ENCODE measurements at places on chromosomes 11 and 22.

- peak; percentile 74 for DNase-seq
Measured at GRCh38 chr11:8267831-8268529, 4.3 kb upstream of the LMO1 start.

DNA sequence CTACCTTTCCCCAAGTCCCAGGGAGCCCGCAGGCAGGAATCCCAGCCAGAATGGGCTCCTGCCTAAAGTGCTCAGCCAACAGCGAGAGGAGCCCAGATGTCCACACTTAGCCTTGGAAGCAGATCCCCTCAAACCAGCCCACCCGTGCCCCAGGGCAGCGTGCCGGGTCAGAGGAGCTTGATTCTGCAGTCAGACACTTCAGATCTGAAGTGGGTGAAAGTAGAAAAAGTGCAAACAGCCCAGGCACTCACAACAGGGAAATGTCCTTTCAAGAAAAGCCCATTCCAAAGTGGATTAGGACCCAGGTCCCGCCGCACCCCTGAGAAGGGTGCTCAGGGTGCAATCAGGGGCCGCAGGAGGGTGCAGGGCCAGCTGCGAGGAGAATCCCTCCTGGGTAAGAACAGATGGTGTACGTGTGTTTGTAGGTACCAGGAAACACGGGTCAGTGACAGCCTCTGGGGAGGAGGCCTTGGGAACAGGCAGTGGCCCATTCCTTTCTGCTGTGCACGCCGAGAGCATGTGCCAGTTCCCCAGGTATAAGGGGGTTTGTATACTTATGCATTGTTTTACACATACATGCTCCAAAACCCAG, 17.7 kb downstream of the ELFN2 start:
- no peak for DNase-seq

DNA sequence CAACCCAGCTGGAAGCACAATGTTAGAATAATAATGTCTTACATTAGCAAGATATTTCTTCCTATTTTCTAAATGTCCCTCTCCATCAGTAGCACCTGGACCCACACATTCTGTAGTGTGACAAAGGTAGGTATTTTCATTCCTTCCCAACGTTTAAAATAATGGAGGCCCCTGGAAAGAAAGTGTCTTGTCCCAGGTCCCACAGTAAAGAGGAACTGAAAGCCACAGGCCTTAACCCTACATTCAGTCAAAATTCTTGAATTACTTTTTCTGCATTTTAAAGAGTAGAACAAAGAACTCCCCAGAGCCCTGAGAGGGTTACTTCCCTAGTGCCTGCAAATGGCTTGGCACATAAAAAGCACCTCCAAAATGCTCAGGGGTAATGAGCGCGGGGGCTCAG, 26.3 kb downstream of the OPCML start:
- DNase-seq = no peak

DNA sequence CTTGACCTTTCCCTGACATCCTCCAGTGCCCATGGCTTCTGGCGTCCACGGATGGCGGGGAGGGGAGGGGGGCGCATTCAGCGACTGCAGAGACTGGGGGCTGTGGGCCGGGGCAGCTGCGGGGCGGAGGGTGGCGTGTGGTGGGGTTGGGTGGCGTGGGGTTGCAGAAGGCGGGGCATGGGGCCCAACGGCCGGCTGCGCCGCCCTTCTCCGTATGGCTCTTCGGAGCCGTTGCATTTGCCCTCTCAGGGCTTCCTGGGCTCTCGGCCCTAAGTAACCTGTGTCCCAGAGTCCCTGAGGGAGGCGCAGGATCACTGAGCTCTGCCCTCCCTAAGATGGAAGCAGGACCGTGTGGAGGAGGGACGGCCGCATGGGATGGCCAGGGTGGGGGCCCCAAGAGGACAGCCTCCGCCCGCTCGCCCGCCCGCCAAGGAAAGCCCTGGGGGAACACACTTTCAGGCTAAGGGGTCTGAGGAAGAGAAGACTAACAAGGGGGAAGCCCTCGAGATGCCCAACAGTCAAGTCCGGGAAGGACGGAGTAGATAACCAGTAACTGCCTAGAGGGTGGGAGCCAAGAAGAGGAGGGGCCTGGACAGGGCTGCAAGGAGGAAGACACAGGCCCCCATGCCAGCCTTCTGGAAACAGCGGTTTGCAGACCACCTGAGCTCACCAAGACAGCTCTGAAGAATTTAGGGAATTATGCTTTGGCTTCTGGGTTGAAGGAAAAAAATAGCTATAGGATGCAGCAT, 9.2 kb upstream of the AIFM3 start:
- peak; percentile 62 for DNase-seq

GRCh38 chr11:954392-955153, 28.9 kb downstream of the AP2A2 start:
- DNase-seq = no peak

- peak; percentile 34 for DNase-seq
Measured at GRCh38 chr11:43962383-43963278, 20.2 kb downstream of the C11orf96 start.

DNA sequence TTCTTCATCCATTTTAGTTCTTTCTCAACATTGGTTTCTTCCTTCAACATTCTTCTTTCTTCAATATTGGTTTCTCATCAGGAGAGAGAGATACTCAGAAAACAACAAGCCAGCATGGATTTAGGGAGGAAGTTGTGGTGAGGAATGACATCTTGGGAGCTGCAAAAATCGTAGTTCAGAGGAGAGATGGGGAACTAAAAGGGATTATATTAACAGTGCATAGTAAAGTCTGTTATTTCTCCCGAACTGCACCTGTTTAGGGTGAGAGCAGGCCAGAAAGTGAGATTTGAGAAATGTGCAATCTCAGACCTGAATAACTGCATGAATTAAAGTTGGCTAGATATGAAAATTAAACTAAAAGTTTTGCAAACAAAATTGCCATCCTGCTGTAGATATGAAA, 94.5 kb downstream of the CASP12 start:
- no peak for DNase-seq

- no peak for DNase-seq
Measured at GRCh38 chr11:133940034-133940433, 16.7 kb downstream of the IGSF9B start.

DNA sequence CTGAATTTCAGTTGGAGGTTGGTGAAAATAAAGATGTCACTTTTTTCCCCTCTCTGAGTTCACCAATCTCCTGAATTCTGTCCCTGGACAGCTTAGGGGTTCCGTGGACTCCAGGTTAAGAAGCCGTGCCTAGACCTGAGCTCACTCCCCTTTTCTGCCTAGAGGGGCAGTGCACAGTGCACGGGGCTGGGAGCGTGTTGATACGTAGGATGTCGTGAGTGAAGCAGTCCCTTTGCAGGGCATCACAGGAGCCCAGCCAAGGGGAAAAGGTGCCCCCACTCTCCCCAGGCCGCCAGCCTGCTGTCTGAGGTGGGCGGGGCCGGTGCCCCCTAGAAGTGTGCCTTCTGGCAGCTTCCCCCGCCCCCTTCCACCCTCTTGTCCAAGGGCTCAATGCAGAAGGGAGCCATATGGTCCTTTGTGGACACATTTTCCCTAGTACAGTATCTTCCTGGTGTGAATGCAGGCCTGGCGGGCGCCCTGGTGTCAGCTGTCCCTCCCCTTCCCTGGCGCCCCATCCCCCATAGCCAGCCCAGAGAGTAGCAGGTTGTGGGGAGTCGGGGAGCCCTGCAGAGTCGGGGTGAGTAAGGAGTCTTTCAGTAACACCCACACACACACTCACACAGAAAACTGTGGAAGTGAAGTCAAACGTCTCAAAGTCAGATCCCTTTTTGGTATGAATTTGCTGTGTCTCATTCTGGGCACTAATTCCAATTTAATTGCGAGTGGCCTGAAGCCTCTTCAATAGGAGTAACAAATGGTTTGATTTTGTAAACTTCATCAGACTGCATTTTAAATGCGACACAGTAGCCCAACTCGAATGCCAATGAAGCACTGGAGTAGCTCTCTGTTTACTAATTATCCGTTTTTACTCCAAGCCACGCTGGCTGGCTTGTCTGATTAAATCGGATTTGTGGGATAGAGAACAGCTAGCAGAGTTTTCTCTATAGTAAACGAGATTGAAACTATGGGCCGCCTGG, 67.5 kb upstream of the NNMT start:
- peak; percentile 81 for DNase-seq

DNA sequence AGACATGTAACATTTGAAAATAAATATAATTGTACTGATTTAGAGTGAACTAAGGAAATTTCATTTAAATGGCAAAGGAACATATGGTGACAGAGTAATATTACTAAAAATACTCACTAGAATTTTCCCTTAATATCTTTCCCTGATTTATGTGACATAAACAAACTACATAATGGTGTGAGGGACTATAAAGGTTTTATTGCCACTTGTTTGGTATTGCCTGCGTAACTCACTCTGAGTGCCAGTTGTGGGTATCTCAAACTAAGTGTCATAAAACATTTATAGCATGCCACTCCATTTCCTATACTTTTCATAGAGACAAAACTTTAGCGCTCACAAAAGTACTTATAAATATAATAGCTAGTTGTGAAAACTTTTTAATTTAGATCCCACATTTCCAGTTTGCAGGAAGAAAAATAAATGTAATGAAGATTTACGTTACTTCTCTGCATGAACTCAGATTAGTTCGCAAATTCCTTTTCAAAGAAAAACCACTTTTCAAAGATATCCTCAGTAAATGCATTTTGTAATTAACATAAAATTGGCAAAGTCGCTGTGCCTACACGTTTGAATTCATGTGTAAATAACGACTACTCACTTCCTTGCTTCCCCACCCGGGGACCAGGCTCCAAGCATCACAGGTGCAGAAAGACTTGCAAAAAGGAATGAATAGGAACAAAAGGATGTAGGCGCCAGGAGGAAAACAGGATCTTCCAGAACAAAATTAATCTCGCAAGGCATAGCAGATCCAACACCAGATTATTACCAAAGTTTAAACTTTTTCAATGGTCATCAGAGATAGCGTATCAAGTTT, 1.6 kb upstream of the QSER1 start:
- DNase-seq = no peak

- DNase-seq = no peak
Measured at GRCh38 chr11:104051778-104052177, 15.3 kb downstream of the DDI1 start.

DNA sequence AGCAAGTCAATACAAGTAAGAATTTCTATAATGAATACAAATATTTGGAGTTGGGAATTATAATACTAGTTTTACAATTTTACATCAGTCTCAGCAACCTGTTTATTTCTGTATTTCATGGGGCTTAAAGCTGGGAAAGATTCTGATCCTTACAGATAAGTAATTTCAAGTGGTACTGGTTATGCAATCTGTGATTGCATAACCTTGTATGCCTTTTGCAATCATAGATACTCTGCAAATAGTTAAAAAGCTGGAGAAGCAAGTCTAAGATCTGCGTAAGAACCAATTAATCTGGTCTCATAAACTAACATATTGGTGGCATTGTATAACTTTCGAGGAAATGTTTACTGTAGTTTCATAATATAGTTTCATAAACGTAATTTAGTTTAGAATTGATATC, 198.3 kb upstream of the PGR start:
- DNase-seq = no peak

DNA sequence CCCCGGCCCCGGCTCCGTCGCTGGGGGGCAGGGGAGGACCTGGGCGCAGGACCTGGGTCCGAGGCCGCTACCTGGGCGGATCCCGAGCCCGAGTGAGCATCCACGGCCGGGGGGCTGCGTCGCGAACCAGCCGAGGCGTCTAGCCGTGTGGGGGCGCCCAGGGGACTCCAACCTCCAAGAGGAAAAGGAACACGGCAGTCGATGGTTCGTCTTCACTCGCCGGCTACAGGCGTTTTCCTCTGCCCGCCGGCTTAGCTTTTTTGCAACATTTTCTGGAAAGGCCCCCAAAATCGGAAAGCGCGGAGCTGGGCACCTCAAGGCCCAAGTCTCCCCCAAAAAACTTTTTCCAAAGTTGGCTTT, 666 bp downstream of the PDGFB start:
- DNase-seq = peak; percentile 56

DNA sequence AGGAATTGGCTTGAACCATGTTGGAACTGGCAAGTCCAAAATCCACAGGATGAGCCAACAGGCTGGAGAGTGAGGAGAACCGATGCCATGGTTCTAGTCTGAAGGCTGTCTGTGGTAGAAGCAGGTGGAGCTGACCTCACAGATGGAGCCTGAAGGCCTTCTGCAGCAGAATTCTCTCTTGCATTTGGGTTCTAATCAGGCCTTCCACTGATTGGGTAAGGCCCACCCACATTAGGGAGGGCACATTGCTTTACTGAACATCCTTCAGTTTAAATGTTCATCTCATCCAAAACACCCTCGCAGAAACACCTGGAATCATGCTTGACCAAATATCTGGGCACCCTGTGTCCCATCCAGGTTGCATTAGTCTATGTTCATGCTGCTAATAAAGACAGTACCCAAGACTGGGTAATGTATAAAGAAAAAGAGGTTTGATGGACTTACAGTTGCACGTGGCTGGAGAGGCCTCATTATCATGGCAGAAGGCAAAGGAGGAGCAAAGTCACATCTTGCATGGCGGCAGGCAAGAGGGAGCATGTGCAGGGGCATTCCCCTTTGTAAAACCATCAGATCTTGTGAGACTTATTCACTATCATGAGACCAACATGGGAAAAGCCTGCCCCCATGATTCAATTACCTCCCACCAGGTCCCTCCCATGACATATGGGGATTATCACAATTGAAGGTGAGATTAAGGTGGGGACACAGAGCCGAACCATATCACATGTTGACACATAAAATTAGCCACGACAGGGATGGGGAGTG, 15.9 kb downstream of the SMIM38 start:
- DNase-seq = no peak

GRCh38 chr11:125959931-125960330, 14.1 kb downstream of the VSIG10L2 start:
- no peak for DNase-seq
